ENCODE measurements at places on chromosomes 1 and 21.

DNA sequence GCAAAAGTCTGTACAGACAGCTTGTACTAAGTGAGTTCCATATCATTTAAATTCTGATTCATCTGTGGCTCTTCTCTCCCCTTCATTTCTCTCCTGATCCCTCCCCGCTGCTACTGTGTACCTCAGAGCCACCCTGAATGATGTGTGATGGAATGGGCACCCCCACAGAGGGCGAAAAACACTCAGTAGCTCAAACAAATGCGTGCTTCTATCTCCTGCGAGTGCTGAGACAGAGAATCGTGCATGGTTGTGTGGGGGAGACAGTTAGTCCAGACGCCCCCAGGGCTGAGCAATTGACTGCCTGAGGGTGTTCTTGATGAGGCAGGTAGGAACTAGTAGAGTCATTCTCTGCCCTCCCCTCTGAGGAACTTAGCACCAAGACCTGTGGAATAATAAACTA is 269.8 kb downstream of the ZNF648 start:
- DNase-seq, result no peak

GRCh38 chr1:30250984-30251850 is 472.2 kb downstream of the MATN1 start:
- DNase-seq, result no peak

- peak; percentile 89 for DNase-seq
Observed at GRCh38 chr1:10960411-10961299, 51.8 kb upstream of the TARDBP start.

- DNase-seq, result no peak
Observed at GRCh38 chr1:227613526-227613925, 50.2 kb downstream of the ZNF678 start.

GRCh38 chr1:152000964-152001630 is 7.4 kb upstream of the S100A10 start:
- DNase-seq, result no peak

All from progenitor cell of endocrine pancreas (in vitro differentiated cells).